Astrocyte (in vitro differentiated cells and primary cell): ENCODE measurements at places on chromosomes 2 and 18.
A peak's percentile ranks its signal among the peaks of the same experiment; 100 is the strongest.

DNA sequence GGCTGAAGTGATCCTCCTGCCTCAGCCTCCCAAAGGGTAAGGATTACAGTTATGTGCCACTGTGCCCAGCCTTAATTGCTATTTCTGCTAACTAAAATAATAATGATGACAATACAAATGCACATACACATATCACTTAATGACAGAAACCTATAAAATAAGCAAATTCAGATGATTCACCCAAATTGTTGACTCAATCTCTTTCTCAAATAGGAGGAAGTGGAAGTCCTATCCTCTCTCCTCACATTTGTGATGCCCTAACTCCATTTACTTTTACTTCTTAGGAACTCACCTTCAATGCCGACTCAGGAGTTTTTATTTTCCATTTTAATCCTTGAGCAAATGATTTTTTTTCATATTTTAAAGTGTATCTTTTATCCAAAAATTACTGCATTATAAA, 24.5 kb upstream of the RAPH1 start:
- DNase-seq, result no peak

DNA sequence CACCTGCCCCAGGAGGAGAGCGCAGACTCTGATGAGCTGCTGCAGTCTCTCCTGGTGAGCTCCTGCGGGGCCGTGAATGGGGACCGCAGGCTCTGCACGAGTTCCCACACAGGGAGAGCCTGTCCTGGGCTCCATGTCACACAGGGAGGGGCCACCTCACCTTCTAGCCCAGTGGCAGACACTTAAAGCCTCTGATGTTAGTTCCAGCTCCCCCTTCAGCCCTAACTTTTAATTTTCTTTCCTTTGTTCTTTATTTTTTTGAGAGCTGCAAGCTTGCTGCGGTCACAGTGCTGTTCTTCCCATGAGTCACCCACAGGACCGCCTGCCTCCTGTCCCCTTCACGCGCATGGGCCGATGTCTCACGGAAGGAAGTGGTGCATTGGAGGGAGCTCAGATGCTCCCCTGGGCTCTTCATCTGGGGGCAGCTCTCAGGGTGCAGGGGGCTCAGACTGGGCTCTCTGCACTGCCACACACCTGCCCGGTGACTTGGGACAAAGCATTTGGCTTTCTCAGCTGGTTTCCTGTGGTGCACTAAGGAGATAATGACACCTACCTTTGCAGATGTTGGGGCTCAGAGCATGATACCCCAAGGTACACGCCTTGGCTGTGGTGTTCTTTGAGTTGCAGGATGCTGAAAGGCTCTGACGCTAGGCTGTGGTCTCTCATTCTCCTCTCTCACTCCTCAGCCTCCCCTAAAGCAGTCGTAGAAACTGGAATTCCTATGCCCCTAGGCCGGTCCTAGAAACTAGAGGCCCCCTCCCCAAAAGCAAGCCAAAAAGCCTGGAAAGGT, 37.2 kb upstream of the PXDN start:
- DNase-seq, result peak; percentile 36

DNA sequence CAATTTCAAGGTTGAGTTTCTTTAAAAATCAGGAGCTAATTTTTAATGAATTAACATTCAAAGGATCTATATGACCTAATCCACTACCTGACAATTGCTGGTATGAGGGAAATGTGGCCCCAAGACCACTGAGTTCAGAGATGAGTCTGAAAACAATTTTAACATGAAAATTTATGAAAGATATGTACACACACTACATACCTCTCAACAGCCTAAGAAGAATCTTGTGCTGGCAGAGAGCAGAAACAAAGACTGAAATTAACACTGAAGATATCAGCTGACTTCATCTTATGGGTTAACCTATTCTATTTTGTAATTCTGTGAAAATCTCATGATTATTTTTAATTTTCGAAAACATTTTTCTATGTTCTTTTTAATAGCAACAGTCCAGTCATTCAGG, 1.7 kb downstream of the FAP start:
- no peak for DNase-seq

GRCh38 chr2:69559442-69560146, 83.9 kb downstream of the AAK1 start:
- DNase-seq, result peak; percentile 37

DNA sequence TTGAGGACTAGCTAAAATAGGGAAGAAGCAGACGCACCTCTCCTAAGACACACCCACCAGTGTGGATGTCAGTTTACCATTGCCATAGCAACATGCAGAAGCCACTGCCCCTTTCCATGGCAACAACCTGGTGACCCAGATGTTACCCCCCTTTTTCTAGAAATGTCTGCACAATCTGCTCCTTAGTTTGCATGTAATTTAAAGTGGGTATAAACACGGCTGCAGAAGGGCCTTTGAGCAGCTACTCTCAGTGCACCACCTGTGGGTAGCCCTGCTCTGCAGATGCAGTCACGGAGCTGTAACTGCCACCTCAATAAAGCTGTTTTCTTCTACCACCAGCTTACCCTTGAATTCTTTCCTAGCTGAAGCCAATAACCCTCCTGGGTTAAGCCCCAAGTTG, 87.1 kb downstream of the FBXO15 start:
- no peak for DNase-seq

- DNase-seq, result no peak
These were observed 165.5 kb upstream of the SALL3 start for GRCh38 chr18:78813936-78814710.

GRCh38 chr18:37259711-37260110, 305.9 kb downstream of the CELF4 start:
- no peak for DNase-seq

DNA sequence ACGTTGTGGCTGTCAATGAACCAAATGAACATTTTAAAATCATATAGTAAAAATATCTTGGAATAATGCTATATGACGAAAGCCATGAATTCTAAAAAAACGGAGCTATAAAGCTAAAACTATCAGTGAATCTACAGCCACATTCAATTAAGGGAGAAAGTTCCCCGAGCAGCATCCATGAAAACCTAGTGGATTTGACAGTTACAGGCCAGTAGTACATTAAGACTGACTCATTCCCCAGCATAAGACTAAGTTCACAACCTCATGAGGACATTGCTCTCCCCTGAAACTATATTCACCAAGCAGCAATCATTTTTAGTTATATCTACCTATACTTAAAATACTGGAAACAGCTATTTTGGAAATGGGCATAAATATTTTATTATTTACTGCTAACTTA, 36.6 kb downstream of the KIDINS220 start:
- no peak for DNase-seq

DNA sequence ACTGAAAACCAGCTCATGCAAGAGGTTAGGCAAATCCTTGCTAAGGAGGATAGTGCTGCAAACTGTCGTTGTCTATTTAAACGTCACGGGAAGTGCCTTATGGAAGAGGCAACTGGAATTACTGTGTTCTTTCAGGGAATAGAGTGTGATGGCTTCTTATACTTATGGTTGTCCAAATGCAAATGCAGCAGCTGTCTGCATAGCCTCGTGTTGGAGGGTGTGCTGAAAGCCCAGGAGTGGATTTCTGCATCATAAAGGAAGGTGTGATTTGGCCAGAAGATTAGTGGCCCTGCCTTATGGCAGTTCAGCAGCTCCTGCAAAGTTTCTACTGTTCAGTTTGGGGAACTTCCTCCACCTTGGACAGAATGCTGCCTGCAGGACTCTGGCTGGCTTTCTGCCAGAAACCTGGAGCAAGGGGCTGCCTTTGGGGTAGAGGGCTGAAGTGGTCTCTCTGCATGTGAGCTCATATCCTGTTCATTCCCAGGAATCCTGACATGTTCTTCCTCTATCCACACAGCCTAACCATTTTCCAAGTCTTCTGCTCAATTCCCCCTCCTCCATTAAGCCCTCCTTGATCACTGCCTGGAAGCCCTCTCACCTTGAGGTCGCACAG, 321.2 kb upstream of the CXCR4 start:
- no peak for DNase-seq

DNA sequence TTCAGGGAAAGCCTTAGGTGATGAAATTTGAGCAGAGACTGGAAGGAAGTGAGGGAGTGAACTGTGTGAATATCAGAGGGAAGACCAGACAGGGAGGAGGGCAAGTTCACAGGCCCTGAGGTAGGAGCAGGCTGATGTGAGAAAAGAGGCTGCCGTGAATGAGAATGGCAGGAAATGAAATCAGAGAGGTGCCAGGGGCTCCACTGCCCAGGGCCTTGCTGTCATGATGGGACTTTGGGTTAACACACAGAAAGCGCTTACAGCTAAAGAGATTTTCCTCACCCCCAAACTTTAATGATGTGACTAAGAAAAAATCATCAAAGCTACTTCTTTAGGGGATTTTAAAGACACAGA, 53.8 kb downstream of the MARCHF4 start:
- DNase-seq, result no peak

- no peak for DNase-seq
These were observed 292.8 kb downstream of the EN1 start for GRCh38 chr2:118554616-118555015.

DNA sequence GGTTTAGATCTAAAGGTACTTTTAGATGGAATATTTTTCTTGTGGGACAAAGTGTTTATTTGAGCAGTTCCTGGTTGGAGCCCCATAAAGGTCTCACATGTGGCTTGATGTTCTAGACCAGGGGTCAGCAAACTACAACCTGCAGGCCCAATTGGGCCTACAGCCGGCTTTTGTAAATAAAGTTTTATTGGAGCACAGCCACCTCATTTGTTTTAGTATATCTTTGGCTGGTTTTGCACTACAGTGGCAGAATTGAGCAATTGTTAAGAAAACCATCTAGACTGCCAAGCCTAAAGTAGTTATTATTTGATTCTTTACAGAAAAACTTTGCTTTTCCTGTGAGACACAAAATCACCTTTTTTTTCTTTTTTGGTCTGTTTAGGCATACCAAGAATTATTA, 41.6 kb downstream of the NDC80 start:
- DNase-seq, result no peak

DNA sequence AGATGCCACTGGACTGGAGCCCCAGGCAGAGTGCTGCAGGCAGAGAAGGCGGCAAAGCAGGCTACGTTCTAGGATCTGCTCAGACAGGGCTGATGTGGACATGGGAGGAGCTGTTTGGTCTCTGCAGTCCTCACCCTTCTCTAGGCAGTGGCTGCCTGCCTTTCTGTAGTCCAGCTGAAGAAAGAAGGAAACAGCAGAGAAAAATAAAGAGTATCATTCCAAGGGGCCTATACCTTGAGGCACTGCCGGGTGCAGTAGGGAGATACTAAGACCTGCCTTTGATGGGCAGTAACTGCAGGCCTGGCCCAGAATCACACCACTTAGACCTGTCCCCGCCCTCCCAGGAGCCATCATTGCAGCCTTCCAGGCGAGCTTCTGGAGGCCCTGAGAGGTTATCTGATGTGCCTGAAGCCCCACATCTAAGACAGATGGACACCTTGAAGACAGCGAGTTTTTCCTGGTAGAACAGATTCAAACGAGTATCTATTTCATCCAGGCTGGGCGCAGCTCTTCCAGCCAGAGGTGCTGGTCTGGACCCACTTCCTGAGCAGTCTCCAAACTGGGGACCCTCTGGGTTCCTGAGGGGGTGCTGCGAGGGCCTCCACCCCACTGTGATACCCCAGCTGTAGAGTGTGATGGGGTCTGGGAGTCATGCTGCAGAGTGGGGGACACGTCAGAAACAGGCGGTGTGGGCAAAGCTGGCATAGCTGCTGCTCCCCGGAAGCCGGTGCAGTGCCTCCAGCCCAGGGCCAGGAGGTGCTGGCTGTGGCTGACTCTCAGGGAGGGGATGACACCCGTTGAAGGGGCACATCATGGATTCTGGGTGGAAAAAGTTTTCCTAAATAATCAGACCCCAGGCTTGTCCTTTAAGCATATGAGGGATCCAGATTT, 87.3 kb upstream of the OTOS start:
- no peak for DNase-seq

- DNase-seq, result no peak
These were observed 66.4 kb upstream of the CCBE1 start for GRCh38 chr18:59763541-59764136.

- no peak for DNase-seq
These were observed 102.2 kb upstream of the KCTD1 start for GRCh38 chr18:26650310-26651268.

GRCh38 chr2:5236249-5236648, 455.9 kb upstream of the SOX11 start:
- no peak for DNase-seq

- DNase-seq, result peak; percentile 47
These were observed 29.6 kb downstream of the DOK1 start for GRCh38 chr2:74584088-74584645.

DNA sequence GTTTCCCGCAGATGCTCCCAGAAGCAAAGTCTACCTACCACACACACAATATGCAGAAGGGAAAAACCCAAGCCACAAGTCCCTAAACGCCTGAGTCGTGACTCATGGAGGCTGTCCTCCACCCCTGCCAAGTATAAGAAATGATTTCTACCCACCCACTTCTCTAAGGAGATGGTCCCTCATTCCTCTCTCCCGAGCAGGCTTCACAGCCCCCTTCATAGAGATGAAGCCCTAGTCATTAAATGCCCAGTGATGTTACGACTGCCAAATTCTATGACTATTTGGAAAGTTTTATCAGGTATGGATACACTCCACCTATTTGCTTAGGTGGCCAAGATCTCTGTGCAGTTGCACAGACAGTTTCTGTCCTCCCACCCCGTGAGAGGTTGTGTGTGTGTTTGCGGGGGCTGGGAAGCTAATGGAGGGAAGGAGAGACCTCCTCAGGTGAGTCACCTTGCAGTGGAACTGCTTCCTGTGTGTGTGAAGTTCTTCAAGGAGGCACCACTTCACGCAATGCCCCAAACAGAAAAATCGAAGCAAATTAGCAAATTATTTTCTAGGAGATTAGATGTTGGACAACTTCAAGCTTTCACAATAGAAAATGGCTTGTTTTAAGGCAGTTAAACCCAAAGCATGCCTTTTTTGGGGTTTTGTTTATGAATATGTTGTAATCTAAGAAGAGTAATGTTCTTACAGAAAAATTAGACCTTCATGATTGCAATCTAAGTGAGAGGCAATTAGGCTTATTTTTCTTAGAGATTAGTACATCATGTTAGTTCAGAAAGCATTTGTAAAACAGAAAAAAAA, 175.2 kb downstream of the TGIF1 start:
- peak; percentile 99 for DNase-seq

DNA sequence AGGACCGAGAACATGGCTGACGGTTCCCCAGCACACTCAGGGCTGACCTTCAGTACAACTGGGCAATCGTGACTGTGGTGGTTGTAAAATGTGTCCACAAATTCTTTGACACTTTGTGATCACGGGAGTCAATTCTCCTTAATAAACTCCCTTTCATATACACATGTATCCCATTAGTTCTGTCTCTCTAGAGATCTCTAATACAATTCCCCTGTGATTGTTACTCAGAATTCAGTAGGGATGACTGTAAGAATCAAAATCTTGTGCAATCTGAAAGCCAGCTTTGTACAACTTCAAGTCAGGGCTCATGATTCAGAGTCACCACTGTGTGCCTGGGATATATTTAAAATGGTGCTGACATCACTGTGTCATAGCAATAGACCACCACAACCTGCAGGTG, 89.5 kb upstream of the LMAN1 start:
- DNase-seq, result no peak
